ENCODE measurements at places on chromosomes 13 and 19.
A peak's percentile ranks its signal among the peaks of the same experiment; 100 is the strongest.

GRCh38 chr13:33639626-33640080 is 178.3 kb upstream of the RFC3 start:
- DNase-seq, result peak; percentile 39

DNA sequence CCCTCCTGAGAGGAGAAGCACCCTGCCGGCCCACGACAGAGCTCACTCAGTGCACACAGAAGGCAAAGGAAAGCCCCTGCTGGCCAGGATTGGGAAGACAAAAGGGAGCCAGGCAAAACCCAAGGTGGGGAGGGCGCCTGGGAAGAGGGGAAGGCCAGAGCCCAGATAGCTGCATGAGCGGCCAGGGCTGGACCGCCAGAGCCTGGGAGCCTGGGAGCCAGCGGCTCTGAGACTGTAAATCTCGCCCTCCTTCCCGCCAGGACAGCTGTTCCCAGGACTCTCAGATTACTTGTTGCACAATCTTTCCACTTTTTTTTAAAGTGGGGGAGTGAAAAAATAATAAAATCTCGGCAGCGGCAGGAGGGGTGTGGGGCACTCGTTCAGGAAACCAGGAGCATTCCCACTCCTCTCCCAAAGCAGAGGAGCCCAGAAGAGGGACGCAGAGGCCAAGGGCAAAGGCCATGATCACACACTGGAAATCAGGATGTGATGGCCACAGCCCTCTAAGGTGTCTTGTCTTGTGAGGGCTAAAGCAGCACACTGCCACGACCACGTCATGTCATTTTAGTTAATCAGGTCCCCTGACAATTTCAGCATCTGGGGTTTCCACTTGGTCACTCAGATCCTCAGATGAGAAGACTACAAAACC is 19.6 kb upstream of the EPHX3 start:
- DNase-seq, result no peak

DNA sequence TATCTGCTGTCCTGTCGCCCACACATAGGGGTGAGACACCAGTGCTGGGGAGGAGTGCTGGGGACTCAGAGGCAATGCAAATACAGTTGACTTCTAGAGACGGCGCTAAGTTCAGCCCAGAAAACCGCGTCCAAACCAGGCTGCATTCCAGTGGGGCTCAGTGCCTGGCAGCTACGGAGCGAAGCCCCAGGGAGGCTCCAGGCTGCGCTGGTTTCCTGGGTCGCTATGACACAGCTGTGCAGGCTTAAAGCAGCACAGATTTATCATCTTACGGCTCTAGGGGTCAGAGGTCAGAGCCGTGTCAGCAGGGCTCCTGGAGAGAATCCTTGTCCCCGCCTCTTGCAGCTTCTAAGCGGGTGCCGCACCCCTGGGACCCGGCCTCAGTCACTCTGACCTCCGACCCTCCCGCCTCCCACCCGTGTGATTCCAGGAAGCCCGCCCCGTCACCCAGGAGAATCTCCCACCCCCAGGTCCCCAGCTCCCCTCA is 61.6 kb downstream of the ANKRD10 start:
- no peak for DNase-seq

GRCh38 chr19:30212574-30212973 is 159.6 kb upstream of the ZNF536 start:
- no peak for DNase-seq

DNA sequence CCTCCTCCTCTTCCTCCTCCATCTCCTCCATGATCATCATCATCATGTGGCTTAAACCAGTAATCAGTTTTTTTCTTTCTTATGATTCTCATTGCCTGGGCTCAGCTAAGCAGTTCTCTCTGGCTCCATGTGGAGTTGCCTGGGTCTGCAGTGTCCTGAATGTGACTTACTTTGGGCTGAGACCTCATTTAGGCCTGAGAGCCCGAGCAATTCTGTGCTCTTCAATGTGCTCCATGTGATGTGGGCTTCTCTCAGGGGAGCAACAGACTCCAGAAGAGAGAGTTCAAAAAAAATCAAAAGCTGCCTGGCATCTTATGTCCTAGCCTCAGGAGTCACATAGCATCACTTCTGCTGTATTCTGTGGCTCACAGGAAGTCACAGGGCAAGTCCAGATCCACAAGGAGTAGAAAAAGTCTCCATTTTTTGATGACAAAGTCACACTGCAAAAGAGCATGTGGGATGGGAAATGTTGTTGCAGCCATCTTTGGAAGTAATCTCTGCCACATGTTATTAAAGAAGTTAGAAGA is 128.7 kb downstream of the MAB21L1 start:
- no peak for DNase-seq

DNA sequence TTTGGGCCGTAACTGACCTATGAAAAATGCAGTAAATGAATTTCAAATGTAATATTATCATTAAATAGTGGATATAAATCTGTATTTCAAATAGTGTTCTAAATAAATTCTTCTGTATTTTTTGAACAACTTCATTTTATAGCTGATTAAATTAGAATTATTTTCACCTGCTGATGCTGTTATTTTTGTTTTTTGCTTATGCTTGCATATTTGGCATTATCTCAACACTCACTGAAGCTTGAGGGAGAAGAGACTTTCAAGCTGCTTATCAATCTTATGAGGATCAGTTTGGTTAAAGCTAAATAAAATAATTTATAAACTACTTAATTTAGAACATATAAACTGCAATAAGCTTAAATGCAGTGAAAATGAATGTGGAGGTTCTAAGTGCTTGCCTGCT is 251.3 kb upstream of the PCDH9 start:
- DNase-seq, result no peak

- DNase-seq, result no peak
Measured at GRCh38 chr13:26074706-26075105, 22.9 kb upstream of the SHISA2 start.

DNA sequence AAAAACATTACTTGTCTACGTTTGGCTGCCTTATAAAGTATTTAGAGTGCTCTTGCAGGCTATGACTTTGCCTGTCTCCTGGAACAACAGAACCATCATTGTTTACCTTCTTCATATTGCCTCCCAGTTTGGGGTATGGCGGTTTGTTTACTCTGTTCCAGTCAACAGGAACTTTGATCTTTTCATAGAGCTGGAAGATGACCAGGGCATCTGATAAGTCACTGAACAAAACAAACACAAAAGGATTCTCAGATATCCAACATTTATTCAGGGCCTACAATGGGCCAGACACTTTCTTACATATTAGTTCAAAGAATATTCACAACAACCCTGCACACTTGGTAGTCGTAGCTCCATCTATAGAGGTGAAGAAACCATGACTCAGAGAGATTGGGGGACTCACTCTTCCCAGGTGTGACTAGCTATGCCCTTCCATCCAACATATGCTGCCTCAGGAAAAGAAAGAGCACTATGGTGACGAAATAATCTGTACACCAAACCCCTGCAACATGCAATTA is 38.4 kb upstream of the CPB2 start:
- no peak for DNase-seq

Measured in activated naive CD4-positive, alpha-beta T cell treated with anti-CD3 and anti-CD28 coated beads, Interleukin-2, amount 50 U/mL, for 16 hours (primary cell).